H4 (cell line): ENCODE measurements at places on chromosomes 2 and 18. TPM values are rescaled to one million over a fixed set of nuclear protein-coding genes. Genes with fewer than 3 reads are reported as not detected.

- DNase-seq: no peak
Observed at GRCh38 chr2:32228181-32228580, 36.5 kb downstream of the NLRC4 start.

GRCh38 chr2:218648088-218648786 is 11.2 kb downstream of the ZNF142 start:
- peak; percentile 59 for DNase-seq

Gene MC2R
- total RNA-seq: not detected in 2 replicates

GRCh38 chr18:52451851-52452250 is 111.9 kb downstream of the DCC start:
- DNase-seq: no peak

GRCh38 chr18:13611142-13611600 is 115.2 kb downstream of the FAM210A start:
- DNase-seq: no peak

Gene GPR39
- total RNA-seq: 4.2 and 5.1 TPM in 2 replicates

DNA sequence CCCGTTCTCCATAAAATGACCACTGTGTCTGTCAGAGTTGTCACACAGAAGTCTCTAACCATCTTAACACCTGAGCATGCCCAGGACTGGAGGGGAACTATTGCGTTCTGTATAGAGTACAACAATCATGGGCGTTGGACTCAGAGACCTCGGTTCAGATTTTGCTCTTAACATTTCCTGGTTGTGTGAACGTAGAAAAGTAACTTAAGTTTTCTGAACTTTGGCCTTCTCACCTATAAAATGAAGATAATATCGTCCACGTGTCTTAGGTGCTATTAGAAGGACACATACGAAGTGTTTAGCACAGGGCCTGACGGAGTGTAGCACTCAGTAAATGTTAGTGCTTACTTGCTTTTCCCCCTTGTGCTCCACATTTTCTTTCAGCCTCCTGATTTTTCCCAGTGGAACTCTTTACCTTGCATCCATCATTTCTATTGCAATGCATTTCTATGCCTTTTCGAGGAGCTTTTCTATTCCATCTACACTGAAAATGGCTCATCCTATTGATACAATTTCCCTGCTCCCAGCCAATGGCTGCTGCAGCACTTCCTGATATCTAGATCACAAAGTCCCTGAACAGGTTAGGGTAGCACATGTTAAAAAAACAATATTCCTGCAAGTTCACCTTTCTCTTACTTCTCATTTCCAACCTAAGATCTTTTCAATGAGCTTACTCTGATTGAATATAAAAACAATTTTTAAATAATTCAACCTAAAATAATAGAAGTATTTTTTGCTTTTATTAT is 22.7 kb downstream of the DPP10 start:
- no peak for DNase-seq

DNA sequence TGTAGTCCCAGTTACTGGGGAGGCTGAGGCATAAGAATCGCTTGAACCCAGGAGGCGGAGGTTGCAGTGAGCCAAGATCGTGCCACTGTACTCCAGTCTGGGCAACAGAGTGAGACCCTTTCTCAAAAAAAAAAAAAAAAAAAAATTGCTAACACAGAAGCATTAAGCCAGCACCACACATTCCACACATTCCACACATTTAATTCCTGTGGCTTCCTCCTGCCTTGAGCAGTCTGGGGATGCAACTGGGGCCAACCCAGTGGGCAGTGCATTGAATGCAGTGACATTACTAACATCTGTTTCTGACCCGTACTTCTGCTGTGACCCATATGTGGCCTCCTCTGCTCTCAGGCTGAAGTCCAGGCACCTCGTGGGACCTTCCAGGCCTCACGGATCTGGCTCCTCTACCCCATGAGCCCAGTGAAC is 107.0 kb downstream of the BCL2L11 start:
- peak; percentile 77 for DNase-seq

DNA sequence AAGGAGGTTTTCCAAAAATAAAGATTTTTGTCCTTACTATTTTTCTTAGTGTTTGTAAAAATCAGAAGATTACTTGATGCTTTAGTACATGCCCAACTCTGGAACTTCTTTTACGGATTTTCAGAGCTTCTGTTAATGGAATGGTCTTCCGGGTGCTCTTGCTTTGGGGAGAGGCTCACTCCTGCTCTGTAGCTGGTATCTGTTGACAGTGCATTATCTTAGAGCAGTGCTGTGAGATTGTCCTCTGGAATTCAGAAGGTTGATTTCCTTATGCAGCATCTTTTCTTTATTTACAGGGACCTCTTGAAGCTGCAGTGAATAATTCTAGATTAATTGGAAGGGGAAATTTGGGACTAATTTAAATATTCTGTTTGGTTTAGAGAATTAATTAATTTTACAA is 4.6 kb downstream of the MAPRE2 start:
- DNase-seq: no peak

Gene FRZB
- 0.08 and 0.10 TPM in 2 replicates for total RNA-seq

Gene PPM1G
- 72.0 and 81.7 TPM in 2 replicates for total RNA-seq

Gene HNMT
- total RNA-seq: 44.0 and 86.7 TPM in 2 replicates

- DNase-seq: peak; percentile 96
Observed at GRCh38 chr2:38602732-38603401, at the start of gene HNRNPLL. TSS of gene HNRNPLL (minus strand) at chr2:38602928. CDS start at chr2:38602626, 302 bp downstream.

Gene KCNS3
- total RNA-seq: 4.7 and 5.4 TPM in 2 replicates

GRCh38 chr2:156867201-156867600 is 390.3 kb upstream of the GALNT5 start:
- no peak for DNase-seq

GRCh38 chr2:46657042-46657504 is 177.7 kb downstream of the TMEM247 start:
- DNase-seq: peak; percentile 15

DNA sequence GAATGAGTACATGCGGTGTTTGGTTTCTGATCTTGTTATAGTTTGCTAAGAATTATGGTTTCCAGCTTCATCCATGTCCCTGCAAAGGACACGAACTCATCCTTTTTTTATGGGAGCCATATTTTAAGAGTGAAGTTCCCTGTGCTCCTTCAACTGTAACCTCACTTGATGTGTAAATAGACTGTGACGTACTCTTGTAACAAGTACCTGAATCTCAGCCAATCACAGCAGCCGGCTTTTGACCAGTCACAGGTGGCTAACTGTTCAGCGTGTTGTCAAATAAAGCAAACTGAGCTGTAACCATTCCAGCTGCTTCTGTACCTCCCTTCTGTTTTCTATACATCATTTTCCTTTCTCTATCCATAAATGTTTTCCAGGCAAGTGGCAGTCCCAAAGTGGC is 774.3 kb upstream of the HS6ST1 start:
- DNase-seq: no peak

DNA sequence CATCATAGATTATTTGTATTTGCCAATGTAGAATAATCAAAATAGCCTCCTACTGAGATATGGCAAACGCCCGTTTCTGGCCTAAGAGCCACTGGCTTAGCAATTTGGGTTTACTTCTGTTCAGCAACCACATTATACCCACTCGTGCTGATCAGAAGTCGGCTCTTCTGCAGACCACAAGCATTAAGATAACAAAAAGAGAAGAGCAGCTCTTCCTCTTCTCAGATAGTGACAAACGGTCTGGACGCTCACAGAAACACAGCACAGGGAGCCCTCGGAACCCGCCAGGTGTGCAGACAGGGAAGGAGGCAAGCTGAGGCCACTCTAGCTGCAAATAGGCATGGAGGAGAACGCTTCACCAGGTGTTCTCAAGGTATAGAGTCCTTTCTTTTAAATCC is 164.0 kb downstream of the HDAC4 start:
- no peak for DNase-seq

Gene LIMS3
- total RNA-seq: not detected in 2 replicates

Gene AQP12A
- not detected in 2 replicates for total RNA-seq

DNA sequence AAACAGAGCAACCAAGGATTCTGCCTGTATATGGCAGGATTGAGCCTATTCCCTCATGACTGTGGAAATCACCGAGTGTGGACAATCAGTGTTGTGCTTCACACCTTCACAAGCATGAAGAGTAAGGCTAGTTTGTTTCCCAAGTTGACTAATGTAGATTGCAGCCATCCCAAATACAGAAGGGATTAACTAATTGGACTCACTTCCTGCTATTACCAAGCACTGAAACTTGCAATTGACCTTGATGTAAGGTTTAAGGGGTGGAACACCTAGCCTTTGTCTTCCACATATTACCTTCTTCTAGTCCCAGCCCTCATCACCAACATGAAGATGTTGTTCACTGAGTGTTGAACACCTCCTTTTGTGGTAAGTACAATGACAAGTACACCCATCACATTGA is 120.9 kb upstream of the RND3 start:
- no peak for DNase-seq

Gene ABCB11
- not detected in 2 replicates for total RNA-seq

- no peak for DNase-seq
Observed at GRCh38 chr2:201248288-201248844, 12.0 kb upstream of the CASP8 start.

DNA sequence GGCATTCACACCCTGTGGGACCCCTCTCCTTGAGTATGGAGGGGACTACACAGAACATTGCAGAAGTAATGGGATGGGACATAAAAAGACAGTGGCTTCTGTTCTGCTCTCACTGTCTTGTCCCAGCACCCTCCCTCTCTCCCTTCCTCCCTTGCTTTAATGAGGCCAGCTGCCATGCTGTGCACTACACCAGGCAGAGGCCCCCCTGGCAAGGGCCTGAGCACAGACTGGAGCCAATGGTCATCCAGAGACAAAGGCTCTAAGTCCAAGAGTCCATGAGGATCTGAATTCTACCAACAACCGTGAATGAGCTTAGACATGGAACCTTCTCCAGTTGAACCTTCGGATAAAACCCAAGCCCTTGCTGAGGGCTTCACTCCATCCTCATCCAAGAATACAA is 263.0 kb downstream of the NDUFA10 start:
- DNase-seq: no peak

DNA sequence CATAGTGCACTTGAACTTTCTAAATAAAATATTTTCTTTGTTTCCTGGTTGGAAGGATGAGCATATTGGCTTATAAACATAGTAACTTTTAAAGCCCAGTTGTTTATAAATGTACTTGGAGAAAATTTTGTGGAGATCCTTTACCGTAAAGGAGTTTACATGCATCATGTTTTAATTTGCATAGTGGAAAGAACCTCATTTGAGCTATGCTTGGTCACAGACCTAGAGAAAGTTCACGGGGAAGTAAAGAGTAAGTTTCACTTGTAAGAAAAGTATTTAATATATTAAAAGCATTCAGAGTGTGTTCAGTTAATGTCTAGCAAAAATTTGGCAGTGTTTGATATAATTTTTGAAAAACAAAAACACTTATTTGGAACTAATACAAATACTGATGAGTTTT is 45.3 kb downstream of the PIKFYVE start:
- no peak for DNase-seq

DNA sequence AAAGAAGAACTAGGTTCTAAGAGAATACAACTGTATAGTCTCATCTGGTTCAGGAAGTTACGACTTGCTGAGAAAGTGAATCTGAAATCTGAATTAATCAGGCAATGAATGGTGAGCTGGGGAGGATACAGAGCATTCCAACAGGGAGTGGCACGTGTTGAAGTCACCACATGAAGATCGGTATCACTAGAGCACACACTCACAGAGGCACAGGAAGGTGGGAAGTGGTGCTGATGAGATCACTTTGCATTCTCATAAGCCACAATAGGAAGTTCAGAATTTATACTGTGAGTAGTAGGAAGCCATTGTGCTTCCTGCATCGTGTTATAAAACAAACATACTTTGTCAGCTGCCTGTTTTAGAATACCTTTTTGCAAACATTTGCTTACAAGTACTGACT is 615.0 kb upstream of the DDX18 start:
- peak; percentile 48 for DNase-seq
